Neural crest cell (in vitro differentiated cells): ENCODE measurements at places on chromosomes 4 and X. TPM values are rescaled to one million over a fixed set of nuclear protein-coding genes. Genes with fewer than 3 reads are reported as not detected.

Gene UGT2B15
- total RNA-seq, result not detected in 2 replicates

Gene BANK1
- 0.11 and 0.44 TPM in 2 replicates for total RNA-seq

Gene NRK
- total RNA-seq, result 0.26 and 0.32 TPM in 2 replicates

Gene INPP4B
- total RNA-seq, result 7.0 and 7.3 TPM in 2 replicates

Gene SLC10A3
- 7.8 TPM in 2 replicates for total RNA-seq

Gene SLC4A4
- 3.9 and 4.0 TPM in 2 replicates for total RNA-seq

Gene CAPN6
- 0.75 and 0.82 TPM in 2 replicates for total RNA-seq

Gene AMMECR1
- 20.4 and 22.2 TPM in 2 replicates for total RNA-seq

Gene C4orf51
- total RNA-seq, result not detected in 2 replicates

DNA sequence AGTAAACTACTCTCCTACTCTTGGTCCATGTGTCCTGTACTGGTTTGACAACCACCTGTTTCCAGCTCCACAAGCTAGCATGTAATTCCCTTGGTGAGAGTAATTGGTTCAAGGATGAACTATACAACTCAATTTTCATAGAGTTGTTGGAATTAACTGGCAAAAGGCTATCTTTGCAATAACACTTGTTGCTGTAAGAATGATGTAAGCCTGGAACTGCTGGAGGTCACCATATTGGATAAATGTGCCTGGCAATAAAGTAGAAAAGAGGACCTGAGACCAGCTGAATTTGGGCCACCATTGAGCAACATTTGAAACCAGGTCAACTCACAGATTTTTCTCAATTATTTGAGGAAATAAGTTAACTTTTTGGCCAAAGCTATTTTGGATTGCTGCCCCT, 175.5 kb downstream of the CAMK2D start:
- no peak overlapping the region for H3K27ac ChIP-seq
- H3K36me3 ChIP-seq, result peaks cover 7% of the 10 kb centered on the region
- no peak overlapping the region for H3K4me3 ChIP-seq
- DNase-seq, result no peak
- peaks cover 15% of the 10 kb centered on the region for H3K4me1 ChIP-seq
- H3K27me3 ChIP-seq, result no peaks in the 10 kb centered on the region

DNA sequence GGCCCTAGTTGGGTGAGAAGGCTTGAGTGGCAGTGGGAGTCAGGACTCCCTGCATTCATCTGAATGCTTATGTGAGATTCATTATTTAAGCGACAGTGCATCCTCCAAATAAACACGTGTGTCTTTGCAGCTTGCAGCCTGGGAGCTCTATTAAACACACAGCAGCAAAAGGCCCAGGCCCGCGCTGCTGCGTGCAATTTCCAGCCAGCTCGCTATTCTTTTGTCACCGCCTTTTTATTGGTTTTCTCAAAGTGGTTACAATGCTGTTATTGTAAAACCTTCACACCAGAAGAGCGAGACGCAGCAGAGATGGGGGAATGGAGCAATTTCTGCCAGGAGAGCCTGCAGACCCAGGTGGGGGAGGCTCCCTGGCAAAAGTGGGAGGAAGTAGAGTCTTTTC, 252.5 kb downstream of the BCOR start:
- H3K36me3 ChIP-seq, result no peaks in the 10 kb centered on the region
- no peaks in the 10 kb centered on the region for H3K27me3 ChIP-seq
- DNase-seq, result no peak
- no peak overlapping the region for H3K27ac ChIP-seq
- H3K4me3 ChIP-seq, result no peak overlapping the region

DNA sequence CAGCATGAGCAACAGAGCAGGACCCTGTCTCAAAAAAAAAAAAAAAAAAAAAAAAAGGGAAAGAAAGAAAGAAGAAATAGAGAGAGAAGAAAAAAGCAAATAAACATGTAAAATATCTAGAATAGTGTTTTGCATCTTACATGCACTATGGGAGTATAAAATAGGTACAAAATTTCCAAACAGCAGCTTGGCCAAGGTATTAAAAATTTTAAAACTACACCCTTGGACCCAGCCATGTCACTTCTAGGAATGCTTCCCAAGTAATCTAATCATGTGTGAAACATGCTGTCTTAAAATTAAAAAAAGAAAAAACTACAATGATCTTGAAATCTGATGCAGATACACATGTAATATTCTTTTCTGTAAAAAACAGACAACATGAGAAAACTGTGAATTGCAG, 21.6 kb downstream of the IRF2 start:
- H3K4me3 ChIP-seq, result no peak overlapping the region
- no peak overlapping the region for H3K27ac ChIP-seq
- no peaks in the 10 kb centered on the region for H3K27me3 ChIP-seq
- no peak for DNase-seq

DNA sequence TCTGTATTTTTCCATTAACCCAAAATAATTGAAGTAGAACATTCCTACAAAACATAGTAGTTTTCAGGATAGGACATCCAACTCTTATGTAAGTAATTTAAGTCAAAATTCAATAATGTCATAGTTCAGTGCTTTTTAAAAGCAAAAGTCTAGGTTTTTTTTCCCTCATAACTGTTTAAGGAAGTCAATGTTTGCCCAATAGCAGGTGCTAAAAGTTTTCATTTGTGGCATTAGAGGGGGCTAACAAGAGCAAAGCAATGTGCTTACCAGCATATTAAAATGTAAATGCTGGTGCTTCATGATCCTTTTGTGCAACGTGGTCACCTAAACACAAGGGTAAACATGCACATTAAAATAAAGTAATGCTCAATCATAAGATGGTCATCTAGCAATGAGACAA, 155.2 kb upstream of the PPP1R2C start:
- no peaks in the 10 kb centered on the region for H3K36me3 ChIP-seq
- no peaks in the 10 kb centered on the region for H3K27me3 ChIP-seq
- no peak overlapping the region for H3K27ac ChIP-seq
- H3K4me3 ChIP-seq, result no peak overlapping the region
- no peaks in the 10 kb centered on the region for H3K4me1 ChIP-seq

- H3K4me3 ChIP-seq, result no peak overlapping the region
- no peak for DNase-seq
- H3K4me1 ChIP-seq, result peaks cover 41% of the 10 kb centered on the region
- no peak overlapping the region for H3K27ac ChIP-seq
Measured at GRCh38 chrX:69311936-69312670, 146.8 kb upstream of the PJA1 start.

GRCh38 chrX:40078489-40079227, 19.1 kb downstream of the BCOR start:
- no peak overlapping the region for H3K4me3 ChIP-seq
- H3K27ac ChIP-seq, result peak overlapping the region; percentile 89
- peaks cover 2% of the 10 kb centered on the region for H3K27me3 ChIP-seq
- peaks cover 11% of the 10 kb centered on the region for H3K36me3 ChIP-seq

DNA sequence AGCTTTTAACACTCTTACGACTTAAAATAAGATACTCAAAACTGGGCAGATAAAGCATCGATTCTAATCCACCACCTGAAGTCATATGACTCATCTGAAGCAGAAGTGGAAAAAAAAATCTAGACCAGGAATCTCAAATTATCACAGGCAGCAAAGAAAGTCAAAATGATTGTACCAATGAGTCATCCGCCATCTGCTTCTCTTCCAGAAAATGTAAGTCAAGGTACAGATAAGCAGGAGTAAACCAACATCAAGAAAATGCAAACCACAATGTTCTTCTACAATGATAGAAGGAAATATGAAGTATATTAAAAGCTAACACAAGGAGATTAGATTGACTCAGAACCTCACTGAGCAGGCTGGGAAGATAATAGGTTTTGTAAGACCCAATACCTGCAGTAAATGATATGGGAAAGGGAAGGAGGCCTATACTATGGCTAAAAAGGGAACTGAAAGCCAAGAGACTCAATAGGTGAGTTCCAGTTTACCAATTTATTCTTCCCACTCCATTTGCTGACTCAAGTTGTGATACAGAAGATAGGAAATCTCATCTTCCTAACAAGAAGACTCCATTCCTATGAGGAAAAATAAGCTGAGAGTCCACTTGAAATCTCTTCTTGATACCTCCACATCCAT, 88.4 kb upstream of the TET2 start:
- H3K27ac ChIP-seq, result no peak overlapping the region
- no peaks in the 10 kb centered on the region for H3K27me3 ChIP-seq
- no peaks in the 10 kb centered on the region for H3K36me3 ChIP-seq
- no peak overlapping the region for H3K4me3 ChIP-seq
- peaks cover 7% of the 10 kb centered on the region for H3K4me1 ChIP-seq

GRCh38 chr4:126958482-126958881, 674.3 kb upstream of the INTU start:
- DNase-seq, result no peak
- H3K4me3 ChIP-seq, result no peak overlapping the region
- no peak overlapping the region for H3K27ac ChIP-seq
- H3K27me3 ChIP-seq, result no peaks in the 10 kb centered on the region

DNA sequence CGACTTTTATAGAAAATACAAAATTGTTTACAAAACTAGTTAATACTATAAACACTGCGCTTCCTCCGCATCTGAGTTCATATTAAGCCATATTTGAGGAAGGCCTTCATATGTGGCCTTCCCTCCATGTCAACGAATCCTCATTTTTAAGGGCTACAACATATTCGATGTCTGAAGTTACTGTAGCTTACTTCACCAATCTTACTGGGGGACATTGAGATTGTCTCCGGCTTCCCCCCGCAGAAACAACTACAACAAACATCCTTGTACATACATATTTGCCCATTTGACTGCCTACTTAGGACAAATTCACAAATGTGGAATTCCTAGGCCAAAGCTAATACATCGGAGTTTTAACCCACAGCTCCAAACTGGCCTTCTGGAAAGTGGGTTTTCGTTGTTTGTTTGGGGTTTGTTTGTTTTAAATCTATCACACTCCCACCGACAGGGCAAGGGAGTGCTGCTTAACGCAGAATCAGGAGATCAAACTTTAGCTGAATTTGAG, 581 bp upstream of the FAM114A1 start:
- no peaks in the 10 kb centered on the region for H3K36me3 ChIP-seq
- peak overlapping the region; percentile 82 for H3K4me3 ChIP-seq
- H3K27me3 ChIP-seq, result peaks cover 8% of the 10 kb centered on the region

- no peak for DNase-seq
- no peaks in the 10 kb centered on the region for H3K4me1 ChIP-seq
- H3K36me3 ChIP-seq, result no peaks in the 10 kb centered on the region
Measured at GRCh38 chrX:67100031-67100884, 443.6 kb upstream of the AR start.

DNA sequence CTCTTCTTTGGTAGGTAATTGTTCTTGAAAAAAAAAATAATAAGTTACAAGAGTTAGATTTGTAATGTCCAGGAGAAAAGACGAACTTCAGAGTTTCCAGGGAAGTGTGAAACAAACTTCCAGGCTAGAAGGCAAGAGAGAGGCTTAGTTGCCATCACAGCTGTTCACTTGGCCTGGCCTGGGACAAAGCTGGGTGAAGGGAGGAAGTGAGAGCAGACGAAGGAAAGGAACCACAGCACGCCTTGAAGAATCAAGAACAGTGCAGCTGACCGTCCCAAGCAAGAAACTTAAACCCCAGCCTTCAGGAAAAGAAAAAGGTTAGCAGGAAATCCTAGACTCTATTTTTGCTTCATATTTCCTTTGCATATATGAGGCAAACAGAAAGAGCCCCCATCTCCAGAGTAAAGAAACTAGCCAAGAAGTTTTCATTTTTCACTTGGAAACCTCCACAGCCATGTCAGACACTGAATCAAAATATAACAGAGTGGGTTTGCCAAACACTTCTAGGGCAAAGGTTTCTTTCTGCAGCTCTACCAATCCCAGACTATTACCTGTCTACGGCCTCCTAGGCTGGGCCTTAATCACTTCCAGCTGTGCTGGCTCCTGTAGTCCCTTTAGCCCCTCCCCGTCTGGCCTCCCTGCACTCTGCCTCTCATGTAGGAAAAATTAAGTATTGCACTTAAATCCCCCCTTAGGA, 209.6 kb downstream of the SPATA18 start:
- H3K27ac ChIP-seq, result peak overlapping the region; percentile 68
- H3K27me3 ChIP-seq, result no peaks in the 10 kb centered on the region
- no peaks in the 10 kb centered on the region for H3K36me3 ChIP-seq
- H3K4me1 ChIP-seq, result no peaks in the 10 kb centered on the region
- no peak overlapping the region for H3K4me3 ChIP-seq

DNA sequence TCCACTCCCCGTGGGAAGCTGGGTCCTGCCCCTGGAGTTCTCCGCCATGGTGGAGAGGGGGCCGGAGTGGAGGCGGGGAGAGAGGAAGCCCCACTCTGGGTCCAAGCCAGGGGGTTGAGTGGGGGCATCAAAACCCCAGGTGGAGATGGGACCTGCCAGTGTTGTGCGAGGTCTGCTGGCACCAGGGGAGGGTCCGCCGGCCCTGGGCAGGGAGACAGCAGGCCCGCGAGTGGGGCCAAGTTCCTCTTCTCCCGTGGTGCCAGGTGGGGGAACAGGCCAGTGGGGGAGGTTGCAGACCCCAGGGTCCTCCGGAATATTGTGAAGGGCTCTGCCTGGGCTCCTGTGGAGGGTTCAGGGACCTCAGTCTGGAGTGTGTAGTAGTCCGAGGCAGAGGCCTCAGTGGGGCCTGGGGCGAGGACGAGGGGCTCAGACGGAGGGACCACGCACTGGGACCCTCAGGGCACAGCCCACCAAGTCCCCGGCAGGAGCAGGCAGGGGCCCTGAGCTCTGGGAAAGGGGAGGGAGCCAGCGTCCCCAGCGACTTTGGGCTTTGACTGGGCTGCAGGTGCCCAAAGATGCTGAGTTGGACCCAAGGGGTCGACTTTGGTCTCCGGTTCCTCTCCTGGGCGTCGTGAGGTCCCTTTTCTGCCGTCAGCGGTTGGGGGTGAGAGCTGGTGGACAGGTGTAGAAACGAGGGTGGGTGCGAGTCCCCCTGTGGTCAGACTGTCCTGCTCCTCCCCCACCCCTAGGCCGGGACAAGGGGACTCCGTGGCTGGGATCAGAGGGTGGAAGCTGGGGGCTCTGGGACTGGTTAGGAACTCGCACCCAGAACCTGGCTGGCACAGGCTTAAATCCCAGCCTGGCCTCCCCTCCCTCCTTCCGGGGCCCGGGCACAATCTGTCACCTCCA, 43.8 kb upstream of the NKX1-1 start:
- no peak for DNase-seq
- H3K4me1 ChIP-seq, result no peaks in the 10 kb centered on the region
- no peak overlapping the region for H3K27ac ChIP-seq
- H3K27me3 ChIP-seq, result peaks cover 12% of the 10 kb centered on the region
- peaks cover 16% of the 10 kb centered on the region for H3K36me3 ChIP-seq

DNA sequence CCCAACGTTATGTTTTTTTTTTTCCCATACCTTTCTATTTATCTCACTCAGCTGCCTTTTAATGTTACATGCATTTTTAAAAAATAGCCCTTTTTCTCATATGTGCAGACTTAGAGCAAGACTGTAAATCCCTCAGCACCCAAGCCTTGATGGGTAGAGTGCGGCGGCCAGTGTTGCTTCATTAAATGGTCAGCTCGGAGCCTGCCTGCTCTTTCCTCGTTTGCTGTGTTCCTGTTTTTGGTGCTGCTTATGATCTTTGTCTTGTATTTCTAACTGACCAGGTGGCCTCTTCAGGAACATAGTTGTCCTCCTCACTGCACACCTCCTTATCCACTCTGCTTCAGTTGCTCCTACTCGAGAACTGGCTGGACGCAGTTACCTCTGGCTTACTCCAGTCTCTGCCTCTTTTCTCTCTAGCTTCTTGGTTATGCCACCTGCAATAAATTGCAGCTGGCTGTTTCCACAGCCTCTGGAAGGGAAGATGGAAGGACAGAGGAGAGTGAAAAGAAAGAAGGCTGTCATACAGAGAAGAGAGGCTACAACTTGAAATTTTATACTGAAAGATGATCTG, 10.7 kb downstream of the RBPJ start:
- no peak overlapping the region for H3K4me3 ChIP-seq
- no peaks in the 10 kb centered on the region for H3K36me3 ChIP-seq
- DNase-seq, result no peak
- peaks cover 33% of the 10 kb centered on the region for H3K4me1 ChIP-seq
- no peak overlapping the region for H3K27ac ChIP-seq
